Cortex of kidney (tissue), 1 donor: ENCODE measurements at places on chromosomes 5 and 9.

DNA sequence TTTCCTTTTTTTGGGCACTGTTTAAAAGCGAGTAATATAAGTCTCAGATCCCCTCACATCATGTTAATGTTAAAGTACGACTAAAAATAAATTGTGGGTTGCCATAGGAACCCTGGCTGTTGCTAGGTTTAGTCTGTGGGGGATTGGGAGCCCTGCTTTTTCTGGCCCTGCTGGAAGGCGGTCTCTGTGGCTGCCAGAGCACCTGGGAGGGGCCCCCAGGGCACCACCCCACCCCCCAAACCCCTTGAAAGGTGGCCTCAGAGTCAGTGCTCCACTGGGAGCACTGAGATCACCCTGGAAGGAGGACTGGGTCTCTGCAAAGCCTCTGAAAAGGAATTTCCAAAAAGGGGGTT lies 66.2 kb upstream of the NEURL1B start:
- DNase-seq, result no peak

- no peak for DNase-seq
Measured at GRCh38 chr5:122093415-122094180, 15.5 kb upstream of the LOX start.

DNA sequence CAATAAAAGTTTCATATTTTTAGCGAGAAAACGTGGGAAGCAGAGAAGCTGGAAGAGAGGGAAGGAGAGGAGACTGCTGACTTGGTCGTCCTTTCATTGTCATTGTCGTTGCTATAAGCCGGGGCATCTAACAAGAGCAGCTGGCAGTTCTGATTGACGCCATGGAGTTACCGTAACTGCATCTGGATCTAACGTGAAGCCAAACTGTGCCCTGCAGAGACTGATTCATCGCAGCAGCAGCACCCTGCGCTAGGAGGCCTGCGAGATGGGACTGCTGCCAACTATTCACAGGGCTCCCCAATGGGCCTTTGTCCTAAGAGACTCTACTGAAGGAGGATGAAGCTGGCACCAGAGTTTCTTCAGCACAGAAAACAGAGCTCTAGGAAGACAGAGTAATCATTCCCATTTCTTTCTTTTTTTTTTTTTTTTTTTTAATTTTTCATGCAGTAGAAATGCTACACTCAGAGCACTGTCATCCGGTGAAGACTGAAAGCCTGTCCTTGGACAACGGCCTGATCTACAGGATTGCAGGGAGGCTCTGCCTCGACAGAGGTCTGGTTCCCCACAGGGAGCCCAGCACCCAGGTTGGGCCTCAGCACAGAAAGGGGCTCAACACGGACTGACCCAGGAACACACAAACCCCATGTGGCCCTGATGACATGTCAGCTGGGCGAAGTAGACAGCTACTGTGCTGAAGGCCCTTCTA lies 47.8 kb downstream of the RETREG1 start:
- no peak for DNase-seq

- no peak for DNase-seq
Measured at GRCh38 chr9:134896834-134897583, 16.4 kb downstream of the FCN2 start.

DNA sequence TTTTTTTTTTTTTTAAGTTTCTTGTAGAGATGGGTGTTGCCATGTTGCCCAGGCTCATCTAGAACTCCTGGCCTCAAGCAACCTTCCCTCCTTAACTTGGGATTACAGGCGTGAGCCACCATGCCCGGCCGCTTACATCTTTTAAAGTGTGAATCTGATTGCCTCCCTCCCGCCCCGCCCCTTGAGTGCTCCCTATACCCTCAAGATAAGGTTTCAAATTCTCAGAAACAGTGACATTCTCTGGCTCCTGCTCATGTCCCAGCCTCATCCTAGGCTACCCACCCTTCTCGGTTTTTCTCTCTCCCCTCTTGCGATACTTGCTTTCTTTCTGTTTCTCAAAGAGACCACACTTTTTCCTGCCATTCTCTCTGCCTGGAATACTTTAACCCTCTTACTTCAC lies 12.4 kb downstream of the MORN5 start:
- DNase-seq, result no peak

GRCh38 chr5:27191786-27192510 lies 153.6 kb upstream of the CDH9 start:
- no peak for DNase-seq

DNA sequence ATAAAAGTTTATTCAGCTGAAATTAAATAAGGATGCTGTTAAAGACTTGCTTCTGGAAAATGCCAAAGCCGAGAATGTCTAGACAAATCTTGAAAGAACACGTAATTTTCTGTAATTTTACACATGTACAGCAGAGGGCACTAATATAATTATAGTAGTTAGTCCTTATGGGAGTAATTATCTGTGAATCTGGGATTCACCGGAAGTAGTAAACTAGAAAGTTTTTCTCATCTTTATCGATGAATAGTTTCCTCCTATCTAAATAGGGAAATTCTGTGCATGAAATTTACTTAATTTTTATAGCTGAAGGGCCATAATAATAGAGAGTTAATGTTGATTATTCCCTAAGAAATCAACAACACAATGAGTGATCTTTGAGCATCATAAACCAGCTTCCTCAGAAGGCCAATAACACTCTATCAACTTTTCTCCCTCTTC lies 18.4 kb upstream of the CNTLN start:
- DNase-seq, result no peak

DNA sequence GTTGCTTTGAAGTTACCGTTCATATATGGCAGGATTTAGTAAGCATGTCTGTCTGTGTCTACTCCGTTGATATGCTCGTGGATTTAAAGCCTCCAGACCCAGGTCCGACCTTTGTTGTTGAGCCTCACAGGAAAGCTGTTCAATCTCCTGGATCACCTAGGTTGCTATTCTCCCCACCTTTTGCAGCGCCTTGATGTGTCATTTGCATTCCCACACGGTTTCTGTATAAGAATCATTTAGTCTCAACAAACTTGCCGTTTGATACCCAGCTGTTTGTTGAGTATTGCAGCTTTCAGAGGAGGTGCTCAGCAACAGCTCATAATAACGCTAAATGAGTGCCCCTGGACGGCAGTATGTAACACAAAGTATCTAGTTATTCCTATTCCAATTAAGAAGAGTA lies 1.2 kb upstream of the ADGRV1 start:
- no peak for DNase-seq

GRCh38 chr9:129713402-129713679 lies 39.5 kb downstream of the PTGES start:
- DNase-seq, result no peak

DNA sequence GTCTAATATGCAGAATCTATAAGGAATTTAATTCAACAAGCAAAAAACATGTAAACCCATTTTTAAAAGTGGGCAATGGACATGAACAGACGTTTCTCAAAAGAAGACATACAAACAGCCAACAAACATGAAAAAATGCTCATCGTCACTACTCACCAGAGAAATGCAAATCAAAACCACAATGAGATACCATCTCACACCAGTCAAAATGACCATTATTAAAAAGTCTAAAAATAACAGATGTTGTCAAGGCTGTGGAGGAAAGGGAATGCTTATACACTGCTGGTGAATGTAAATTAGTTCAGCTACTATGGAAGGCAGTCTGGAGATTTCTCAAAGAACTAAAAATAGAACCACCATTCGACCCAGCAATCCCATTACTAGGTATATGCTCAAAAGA lies 3.1 kb upstream of the KLHL3 start:
- no peak for DNase-seq

DNA sequence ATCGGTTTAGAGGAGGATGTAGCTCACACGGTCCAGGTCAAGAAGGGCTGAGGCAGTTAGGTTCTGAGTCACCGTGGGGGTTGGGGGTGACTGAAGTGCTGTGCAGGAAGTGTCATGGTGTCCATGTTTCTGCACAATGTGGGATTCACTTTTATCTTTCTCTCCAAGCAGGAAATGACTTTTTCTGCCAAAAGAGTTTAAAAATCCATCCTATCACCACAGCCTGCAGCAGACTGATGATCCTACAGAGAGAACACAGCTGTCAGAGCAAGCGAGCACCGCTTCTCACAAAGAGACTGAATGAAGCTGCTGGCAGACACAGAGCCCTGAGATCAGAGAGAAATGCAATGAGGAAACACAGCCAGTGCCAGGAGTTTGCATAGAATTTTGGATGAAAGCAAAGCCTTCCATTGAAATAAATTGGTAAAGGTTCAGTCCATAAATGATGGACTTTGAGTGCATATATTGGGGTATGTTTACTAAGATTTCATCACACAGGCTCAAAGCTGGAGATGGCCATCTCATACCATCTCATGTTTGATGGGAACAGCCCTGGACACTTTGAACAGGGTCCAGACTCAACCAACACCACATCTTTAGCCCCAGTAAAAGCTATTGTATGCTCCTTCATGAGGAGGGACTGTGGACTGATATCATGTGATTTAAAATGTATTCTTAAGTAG lies 213.9 kb upstream of the FBXL7 start:
- no peak for DNase-seq

DNA sequence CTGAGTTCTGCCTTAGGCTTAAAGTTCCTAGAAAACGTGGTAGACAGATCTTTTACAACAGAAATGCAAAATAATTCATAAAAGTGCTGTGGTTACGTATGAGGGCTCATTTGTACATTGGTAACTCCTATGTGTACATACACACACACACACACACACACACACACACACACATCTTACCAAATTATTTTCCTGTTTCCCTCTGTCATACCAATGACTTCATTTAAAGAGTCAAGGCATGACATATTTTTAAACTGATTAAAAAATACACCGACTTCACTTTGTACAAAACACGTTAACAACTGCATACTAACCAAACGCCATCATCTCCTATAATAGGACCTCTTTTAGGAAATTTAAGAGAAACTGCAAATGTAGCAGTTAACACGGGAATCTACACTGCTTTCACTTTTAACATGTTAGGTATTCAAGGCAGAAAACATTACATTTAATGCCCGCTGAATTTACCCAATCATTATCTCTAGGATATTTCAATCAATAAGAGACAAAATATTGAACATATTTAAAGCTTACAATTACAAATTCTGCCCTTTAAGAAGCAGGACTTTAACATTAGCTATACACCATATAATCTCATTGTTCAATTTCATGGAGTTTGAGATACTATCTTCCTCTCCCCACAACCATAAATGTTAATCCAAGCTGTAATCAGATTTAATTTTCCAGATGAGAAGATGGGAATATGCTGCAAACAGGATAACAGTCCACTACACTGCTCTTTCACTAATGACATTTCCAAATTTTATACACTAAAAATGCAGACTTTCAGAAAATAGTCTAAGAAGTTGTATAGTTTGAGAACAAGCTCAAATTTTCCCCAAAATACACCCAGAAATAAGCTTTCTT lies 133.1 kb downstream of the DENND1A start:
- no peak for DNase-seq

GRCh38 chr5:7473668-7474215 lies 77.8 kb downstream of the ADCY2 start:
- DNase-seq, result no peak

DNA sequence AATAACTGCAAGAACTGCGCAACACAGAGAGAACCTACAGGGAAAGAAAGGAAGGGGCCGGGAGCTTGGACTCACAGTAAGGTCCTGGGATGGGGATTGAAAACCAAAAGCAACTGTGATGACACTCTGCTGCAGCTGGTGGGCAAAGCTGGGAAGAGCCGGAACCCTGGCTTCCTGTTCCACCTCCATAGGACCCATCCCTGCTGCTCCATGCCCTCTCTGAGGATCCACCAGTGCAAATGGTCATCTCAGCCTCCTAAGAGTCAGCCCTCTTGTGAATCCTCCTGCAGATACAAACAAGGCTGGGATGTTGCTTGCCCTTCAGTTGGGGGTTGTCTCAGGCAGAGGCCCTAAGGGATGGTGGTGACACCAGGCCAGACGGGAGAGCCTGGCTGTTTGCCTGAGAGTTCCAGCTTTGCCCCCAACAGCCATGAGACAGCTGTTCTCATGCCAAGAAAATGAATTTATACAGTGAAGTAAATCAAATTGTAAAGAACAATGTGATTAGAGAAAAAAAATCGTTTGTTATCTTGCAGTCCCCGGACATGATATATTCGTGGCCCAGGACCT lies 90.8 kb downstream of the TENT4A start:
- DNase-seq, result no peak

- DNase-seq, result no peak
Measured at GRCh38 chr5:163448491-163448890, 11.1 kb downstream of the CCNG1 start.

DNA sequence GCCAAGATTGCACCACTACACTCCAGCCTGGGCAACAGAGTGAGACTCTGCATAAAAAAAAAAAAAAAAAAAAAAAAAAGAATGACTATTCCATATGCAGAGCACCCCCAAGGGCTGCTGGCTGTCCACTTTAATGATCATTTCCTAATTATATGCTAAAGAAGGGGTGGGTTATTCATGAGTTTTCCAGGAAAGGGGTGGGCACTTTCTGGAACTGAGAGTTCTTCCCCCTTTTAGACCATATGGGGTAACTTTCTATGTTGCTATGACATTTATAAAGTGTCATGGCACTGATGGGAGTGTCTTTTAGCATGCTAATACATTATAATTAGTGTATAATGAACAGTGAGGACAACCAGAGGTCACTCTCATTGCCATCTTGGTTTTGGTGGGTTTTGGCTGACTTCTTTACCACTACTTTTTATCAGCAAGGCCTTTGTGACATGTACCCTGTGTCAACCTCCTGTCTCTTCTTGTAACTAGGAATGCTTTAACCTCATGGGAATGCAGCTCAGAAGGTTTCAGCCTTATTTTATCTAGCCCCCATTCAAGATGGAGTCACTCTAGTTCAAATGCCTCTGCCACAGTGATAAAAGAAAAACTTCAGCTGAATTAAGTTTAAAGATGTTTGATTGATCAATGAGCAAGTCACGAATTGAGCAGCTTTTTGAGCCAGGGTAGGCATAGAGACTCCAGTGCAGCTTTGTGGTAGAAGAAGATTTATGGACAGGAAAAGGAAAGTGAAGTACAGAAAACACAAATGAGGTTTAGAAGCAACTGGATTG lies 7.1 kb upstream of the NANS start:
- no peak for DNase-seq

DNA sequence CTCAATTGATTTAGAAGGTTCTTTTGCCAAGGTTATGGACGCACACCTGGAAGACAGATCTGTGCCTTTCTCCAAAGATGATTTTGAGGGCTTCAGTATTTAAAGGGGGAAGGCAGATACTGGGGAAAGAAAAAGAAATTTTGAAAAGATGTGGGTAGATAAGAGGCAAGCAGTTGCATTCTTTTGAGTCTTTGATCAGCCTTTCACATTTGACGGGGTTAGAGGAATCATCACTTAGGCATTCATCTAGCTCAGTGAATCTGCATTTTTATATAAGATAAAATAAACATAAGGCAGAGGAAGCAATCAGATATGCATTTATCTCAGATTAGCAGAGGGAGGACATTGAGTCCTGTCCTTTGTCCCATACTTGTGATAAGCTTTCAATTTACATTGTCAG lies 243.4 kb upstream of the RAI14 start:
- DNase-seq, result no peak

GRCh38 chr5:345404-346195 lies 24.1 kb downstream of the AHRR start:
- DNase-seq, result no peak
